ENCODE measurements at places on chromosomes 1 and 21.

DNA sequence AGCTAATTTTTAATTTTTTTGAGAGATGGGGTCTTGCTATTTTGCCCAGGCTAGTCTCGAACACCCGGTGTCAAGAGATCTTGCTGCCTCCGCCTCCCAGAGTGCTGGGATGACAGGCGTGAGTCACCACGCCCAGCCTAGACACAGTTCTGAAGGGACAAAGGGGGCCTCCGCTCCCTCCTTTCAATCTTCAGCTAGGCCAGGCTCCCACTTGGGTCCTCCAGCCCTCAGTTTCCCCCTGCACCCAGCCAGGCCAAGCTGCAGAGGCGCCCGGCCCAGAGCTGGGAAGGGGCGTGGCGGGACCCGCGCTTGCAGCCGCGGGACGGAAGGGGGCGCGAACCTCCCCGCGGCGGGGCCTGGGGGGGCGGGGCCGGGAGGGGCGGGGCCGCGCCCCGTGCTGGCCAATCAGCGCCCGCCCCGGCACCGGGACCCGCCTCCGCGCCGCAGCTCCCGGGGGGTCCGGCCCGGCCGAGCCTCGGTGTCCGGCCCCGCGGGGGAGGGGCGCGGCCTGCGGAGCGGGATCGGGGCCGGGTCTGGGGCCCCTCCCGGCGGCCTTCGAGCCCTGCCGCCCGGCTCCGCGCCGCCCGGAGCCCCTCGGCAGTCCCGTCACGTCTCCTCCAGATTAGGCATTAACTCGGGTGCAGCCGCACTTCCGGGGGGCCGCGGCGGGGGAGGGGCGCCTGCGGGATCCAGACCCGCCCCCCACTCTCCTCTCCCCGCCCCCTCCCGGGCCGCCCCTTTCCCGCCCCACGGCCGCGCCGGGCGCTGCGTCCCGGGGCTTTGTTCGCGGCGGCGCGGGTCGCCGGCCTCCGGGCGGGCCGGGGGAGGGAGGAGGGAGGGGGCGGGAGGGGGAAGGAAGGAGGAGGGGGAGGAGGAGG, 559 bp upstream of the AGRN start:
- peak; percentile 93 for DNase-seq

DNA sequence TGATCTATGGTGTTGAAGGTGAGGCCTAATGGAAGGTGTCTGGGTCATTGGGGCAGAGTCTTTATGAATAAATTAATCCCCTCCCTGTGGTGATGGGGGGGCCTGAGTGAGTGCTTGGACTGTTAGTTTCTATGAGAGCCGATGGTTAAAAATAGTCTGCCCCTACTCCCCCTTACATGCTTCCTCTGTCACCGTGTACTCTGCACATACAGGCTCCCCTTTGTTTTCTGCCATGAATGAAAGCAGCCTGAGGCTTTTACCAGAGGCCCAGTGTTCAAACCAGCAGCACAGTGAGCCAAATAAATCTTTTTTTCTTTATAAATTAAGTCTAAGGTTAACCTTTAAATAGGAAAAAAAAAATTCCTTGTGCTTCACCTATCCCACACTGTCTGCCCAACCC, 657.0 kb downstream of the AMY1C start:
- DNase-seq, result no peak

GRCh38 chr1:85316321-85316720, 39.9 kb upstream of the BCL10 start:
- no peak for DNase-seq

GRCh38 chr1:17186216-17186909, 18.6 kb upstream of the PADI1 start:
- no peak for DNase-seq

DNA sequence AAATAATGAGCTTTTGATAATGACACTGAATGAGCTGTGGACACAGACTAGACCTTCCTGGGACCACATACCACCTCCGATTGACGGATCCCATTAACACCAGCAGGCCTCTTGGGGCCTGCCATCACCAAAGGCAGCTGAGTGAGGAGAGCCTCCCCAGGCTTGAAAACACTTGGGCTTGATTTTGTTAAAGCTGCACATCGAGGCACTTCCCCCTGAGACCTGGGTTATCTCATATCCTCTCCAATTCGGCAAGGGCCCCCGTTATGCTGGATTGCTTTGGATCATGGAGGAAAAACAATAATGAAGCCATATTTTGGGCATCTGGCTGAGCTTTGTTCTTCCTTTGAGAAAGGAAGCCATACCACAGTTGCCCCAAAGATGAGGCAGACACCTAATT, 143.0 kb downstream of the AJAP1 start:
- DNase-seq, result no peak

- DNase-seq, result peak; percentile 16
Observed at GRCh38 chr1:158998781-158999161, 10.9 kb upstream of the IFI16 start.

DNA sequence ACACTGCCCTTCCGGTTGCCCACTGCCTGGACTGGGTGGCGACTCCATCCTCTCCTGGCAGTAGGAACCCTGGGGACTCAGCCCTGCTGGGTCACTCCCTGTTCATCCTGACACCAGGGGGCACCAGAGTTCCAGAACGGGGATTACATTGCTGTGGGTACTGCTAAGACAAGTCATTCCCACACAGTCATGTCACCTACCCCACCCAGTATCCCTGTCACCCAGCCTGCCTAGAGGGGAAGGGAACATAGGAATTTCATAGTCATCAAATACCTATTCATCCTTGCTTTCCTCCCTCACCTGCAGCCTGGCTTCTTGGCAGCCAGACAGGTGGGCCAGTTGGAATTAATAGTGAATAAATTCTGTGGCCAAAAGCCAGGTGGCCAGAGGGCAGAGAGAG, 9.8 kb upstream of the SFN start:
- DNase-seq, result peak; percentile 78

DNA sequence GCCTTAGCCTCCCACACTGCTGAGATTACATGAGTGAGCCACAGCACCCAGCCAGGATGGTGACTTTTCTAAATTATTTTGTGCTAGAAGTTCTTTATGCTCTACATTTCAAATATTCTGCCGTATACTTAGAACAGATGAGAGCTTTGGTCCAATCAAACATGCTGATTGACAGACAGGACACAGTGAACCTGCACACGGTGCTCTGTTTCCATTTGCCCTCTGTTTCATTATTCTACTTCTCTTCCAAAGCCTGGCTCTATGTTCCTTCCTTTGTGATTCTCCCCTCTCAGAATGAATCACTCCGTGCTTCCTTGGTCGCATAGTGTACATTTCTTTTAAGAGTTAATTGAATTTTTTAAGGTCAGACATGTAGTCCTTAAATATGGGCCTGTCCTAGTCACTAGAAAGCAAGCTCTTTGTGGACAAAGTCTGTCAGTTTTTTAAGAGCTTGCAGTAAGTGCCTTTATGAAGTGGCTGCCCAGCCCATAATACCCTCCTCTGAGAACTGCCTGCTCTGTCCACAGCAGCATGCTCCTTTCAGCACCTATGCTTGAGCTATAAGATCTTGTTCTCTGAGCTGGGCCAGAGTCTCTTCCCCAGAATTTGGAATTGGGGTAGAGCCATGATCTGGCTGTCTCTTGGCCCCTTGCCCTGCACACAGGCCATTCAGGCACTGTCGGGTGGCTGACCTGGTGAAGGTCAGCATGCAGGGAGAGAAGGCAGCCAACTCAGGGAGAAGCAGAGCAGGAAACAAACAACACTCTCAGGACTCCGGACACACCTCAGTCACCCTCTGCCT, 66.8 kb upstream of the SLC44A3 start:
- no peak for DNase-seq

- no peak for DNase-seq
Observed at GRCh38 chr1:80293818-80294217, 1287.3 kb upstream of the ADGRL4 start.

GRCh38 chr1:182680901-182681567, 3.4 kb downstream of the RGS8 start:
- DNase-seq, result no peak

DNA sequence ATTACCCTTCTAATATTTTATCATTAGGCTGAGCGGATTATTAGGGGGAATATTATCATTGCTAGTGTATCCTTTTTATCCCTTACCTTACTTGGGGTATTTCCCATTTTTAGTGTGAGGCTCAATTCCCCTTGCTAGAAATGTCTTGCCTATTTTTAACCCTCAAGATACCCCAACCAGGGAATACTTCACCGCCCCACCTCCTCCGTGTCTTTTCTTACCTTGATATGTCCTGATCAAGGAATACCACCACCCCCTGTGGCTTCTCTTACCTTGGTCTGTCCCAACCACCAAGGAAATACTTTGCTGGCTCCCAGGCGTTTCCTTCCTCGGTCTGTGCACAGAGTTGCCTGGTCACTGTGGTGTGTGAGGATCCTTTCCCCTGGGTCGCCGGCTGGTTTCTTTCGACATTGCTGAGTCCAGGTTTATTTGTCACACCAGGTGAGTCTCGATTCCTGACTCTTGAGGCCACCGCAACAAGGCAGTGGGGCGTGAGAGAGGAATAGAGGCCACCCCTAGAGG, 57.8 kb downstream of the SERINC2 start:
- no peak for DNase-seq

DNA sequence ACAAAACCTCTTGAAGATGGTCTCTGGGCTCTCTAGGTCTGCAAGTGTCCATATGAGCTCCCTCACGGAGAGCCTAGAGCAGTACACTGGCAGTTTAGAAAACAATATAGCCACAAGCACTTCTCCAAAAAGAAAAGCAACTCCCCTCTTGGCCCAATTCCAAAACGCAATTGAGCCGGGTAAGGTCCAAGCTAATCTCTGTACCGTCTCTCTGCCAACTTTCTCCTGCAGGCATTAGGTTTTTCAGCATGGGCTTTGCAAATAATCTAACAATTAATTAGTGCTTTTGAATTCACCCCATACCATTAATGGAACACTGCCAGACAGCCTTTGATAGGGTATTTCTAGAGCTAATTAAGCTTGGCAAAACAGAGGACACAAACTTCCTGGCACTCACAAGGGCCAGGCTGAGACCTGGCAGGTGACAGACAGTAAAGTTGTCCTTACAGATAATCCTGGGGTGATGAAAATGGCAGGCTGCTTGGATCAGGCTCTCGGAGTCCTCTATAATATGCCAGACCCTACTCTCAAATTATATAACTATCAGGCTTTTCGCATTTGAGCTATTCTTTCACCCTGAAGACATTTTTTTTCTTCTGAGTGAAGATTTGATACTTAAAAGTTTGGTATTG, 39.8 kb downstream of the TGFBR3 start:
- no peak for DNase-seq

- DNase-seq, result no peak
Observed at GRCh38 chr21:35298757-35299156, 249.7 kb upstream of the RUNX1 start.

GRCh38 chr1:183168308-183168707, 17.8 kb upstream of the LAMC2 start:
- DNase-seq, result no peak

GRCh38 chr1:184825571-184825970, 70.9 kb upstream of the EDEM3 start:
- DNase-seq, result no peak

GRCh38 chr1:162964901-162965300, 103.9 kb upstream of the CCDC190 start:
- DNase-seq, result no peak

DNA sequence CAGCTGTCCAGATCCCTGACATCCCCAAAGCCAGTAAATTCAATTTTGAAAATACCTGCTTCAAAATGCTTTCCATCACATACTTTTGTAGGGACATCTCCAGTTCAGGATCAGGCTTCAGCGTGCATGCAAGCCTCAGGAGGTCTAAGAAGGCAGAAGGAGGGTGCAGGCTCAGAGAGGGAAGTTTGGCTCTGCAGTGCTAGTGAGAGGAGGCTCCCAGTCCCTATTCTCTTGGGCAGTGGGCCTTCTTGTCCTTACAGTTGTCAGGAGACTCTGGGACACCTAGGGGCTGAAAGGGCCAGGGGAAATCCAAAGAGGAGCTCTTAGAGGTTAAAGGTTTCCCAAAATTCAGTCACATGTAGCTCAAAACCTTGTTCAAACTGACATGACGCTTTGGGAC, 20.1 kb downstream of the ADCY10 start:
- no peak for DNase-seq

GRCh38 chr1:63821091-63822005, 47.5 kb downstream of the ROR1 start:
- no peak for DNase-seq

DNA sequence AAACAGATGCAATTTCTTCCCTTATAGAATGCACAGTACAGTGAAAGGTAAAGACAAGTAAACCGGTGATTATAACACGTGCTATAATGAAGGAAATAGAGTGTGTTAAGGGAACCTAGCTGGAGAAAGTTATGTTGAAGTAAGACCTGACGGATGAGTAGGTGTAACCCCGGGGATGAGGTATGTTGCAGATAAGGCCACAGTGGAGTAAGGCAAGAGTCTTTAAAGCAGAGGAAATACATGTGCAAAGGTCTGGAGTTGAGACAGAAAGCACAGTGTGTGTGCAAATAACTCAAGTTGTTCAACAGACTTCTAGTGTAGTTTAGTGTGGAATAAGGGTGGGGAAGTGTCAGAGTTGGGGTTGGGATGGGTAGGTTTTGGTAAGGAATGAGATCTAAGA, 2.9 kb downstream of the DBT start:
- DNase-seq, result no peak

- DNase-seq, result no peak
Observed at GRCh38 chr1:22428672-22429071, 23.0 kb upstream of the ZBTB40 start.

DNA sequence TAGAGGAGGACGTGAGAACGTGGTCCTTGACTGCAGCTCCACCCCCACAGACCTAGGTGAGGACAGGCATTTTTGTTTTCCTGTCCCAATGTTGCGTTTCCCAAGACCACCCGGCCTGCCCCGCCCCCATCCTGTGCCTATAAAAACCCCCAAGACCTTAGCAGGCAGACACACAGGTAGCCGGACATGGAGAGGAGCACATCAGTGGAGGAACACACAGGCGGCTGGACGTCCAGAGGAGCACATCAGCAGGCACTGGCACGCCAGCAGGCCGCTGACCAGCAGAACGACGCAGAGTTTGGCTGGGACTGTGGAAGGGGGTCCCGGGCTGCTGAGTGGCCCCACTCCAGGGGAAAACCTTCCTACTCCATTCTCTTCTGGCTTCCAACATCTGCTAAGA, 12.7 kb upstream of the HMGCL start:
- no peak for DNase-seq

DNA sequence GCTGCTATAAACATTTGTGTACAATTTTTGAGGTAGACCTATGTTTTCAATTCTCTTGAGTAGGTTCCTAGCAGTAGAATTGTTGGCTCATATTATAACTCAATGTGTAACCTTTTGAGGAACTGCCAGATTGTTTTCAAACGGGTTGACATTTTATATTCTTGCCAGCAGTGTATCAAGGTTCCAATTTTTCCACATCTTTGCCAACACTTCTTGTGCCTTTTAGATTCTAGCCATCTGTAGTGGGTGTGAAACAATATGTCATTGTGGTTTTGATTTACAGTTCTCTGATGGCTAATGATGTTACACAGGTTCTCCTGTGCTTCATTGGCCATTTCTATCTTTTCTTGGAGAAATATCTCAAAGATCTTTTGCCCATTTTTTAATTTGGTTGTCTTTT, 36.4 kb downstream of the MAP3K7CL start:
- DNase-seq, result no peak

GRCh38 chr21:27021046-27021445, 54.2 kb upstream of the ADAMTS5 start:
- DNase-seq, result no peak

Measured in GM12892 (cell line).